Amniotic stem cell (primary cell): ENCODE measurements at places on chromosomes 1 and 21.

DNA sequence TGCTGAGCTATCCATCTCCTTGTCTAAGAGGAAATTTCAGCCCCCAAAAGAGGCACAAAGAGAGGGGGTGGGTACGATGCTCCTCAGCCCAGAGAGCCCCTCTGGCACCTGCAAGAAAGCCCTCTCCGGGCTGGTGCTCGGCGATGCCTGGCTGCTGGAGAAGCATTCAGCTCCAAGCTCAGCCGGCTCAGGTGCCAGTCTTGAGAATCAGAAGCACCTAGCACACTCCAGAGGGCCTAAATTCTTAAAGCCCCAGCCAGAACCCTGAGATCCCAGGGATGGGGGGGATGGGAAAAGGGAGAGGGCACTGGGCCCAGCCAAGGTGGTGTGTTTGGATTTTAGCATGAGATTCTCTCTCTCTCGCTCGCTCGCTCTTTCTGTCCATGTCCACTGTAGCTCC is 2.9 kb downstream of the GRIK3 start:
- DNase-seq, result no peak

DNA sequence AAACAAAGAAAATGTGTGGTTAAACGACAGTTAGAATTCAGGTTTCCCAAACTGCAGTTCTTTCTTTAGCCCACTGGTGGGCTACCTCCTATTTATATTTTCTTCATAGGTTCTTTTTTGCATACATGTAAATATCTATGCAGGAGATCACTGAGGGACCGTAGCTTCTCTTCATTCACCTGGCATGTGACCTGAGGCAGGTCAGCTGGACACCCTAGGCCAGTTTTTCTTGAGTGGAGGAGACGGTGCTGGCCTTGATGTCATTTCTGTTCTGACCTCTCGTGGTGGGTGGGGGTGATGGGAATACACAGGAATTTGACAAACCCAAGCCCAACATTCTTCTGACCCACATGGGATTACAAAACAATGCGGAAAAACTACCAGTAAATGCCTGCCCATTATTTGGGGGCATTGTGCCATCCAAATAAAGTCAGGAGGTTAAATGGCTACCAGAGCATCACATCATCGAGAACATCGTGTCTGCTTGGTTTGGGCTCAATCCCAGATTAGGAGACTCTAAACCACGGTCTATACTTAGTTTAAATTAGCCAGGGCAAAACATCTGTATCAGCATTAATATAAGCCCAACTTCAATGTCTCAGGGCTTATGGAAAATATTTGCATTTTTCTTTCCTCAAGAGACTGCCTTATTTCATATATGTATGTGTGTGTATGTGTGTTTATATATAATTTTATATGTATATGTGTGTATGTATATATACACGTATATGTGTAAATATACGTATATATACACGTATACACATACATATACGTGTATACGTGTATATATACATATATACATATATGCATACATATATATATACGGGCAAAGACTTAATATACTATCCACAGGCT is 7.4 kb upstream of the IRF2BP2 start:
- DNase-seq, result no peak

- no peak for DNase-seq
Measured at GRCh38 chr1:159315381-159315780, 13.2 kb downstream of the FCER1A start.

- no peak for DNase-seq
Measured at GRCh38 chr1:203324105-203325025, 19.0 kb downstream of the BTG2 start.
